ENCODE measurements at places on chromosomes 2 and 18.
A peak's percentile ranks its signal among the peaks of the same experiment; 100 is the strongest.

- DNase-seq = no peak
These were observed 103.6 kb upstream of the SERPINE2 start for GRCh38 chr2:224142397-224143312.

DNA sequence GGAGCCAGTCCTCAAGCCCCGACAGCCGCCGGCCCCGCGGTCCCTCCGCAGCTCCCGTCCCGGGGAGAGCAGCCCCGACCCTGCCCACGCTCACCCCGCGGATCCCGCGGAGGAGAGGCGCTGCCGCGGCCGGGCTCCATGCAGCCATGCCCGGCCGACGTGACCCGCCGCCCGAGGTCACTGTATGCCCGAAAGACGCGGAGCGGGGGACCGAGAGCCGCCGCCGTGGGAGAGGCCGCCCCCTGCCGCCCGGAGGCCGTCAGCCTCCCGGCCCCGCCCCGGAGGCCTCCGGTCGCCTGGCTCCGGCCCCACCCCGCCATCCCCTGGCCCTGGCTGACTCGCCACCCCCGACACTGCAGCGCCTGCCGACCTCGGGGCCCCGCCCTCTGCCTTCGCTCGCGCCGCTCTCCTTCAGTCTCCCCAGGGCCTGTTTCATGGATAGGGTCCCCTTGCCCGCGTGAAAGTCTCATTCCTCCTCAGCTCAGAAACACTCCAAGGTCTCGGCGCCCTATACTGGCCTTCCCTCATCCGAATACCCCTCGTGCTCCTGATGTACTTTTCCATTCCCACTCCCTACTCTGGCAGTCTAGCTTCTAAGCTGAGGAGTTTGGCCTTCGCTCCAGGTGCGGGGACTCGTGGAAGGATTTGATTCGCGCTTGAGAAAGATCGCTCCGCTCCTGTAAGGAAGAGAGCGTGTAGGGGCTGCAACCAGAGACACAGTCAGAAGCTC is at the start of gene BOLA3:
Gene BOLA3, minus strand, starts transcription at position 186 of the 730 bp plus-strand sequence. Its CDS starts 38 bp downstream, at position 148.
- DNase-seq = peak; percentile 84

DNA sequence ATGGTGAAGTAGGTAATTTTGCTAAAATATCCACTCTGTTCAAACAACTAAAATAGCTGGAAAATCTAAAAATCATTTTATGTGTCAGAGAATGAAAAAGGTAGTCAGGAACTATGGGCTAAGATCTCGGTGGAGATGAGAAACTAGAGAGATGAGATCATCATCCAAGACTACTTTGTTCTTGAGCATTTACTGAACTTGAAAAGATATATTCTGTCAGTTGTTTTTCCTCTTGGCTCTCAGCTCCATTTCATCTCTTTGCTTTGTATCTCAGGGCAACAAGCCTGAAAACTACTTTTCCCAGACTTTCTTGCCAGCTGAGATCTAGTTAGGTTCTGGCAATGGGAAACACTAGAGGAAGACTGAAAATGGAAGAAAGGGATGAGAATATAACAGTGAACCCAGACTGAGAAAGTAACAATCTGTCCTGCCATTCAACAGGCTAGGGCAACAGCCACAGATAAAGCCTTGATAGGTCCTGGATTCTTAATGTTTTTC is 346.2 kb upstream of the MEX3C start:
- no peak for DNase-seq

DNA sequence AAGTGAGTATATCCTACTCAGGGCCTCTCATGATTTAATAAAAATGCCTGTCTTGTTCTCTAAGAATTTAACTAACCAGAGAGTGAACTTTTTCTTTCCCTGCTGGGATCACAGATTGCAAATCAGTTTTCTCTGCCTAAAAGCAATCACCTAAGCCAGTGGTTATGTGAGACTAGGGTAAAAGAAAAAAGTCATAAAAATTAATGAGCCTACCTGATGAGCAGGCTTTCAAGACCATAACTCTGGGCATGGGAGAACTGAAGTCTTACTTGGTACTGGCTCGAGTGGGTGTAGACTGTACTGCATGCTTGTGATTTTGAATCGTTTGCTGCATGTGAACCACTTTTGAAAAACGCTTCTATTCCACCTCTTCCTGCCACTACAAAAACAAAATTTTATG is 1677.0 kb upstream of the LRRTM1 start:
- DNase-seq = no peak

DNA sequence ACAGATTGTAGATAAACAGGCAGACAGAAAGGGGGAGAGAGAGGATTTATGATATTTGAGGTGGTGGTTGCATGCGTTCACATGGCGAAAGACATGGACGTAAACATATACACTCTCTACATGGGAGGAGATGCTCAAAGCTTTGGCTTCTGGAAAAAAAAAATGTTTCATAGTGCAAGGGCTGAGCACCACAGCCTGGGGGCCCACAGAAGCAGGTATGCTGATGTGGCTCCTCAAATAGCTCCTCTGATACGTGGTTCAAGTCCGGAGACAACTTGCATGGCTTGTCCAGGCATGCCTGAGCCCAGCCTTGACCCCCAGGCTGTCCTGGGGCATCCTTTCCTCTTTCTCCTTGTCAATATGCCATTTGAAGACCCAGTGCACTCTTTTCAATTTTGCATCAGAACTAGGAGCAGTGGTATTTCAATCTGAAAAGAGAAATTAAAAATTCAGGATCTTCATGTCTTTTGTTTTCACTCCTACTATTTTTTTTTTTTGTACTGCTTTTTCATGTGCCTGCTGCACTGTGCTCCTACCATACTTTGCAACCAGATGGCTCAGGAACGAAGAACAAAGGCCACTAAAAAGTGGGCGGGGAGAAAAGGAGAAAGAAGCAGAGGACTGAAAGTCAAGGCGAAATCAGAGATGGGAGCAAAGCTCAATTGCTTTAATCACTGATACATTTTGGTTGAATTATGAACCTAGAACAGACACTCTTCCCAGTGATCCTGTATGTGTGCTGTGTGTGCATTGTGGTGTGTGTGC is 495.7 kb upstream of the TCF4 start:
- no peak for DNase-seq

DNA sequence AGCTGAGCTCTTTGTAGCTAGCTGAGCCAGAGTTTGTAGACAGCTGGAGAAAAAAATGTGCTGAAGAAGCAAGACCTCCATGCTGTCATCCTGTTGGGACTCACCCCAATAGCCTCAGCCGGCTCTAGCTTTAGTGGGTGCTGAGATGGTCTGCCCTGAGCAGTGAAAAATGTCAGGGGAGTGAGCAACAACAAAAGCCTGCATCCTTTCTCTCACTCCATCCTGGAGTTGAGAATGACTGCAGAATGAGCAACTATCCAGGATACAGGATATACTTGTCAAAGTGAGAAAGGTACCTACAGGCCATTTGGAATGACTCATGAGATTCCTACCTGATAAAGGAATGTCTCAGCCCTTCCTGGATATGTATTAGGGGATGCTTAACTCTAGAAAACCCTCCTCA is 146.1 kb upstream of the DLX2 start:
- DNase-seq = no peak

- no peak for DNase-seq
These were observed 45.3 kb upstream of the PDK1 start for GRCh38 chr2:172510548-172510947.

- no peak for DNase-seq
These were observed 22.6 kb downstream of the HNRNPLL start for GRCh38 chr2:38580115-38580636.
